ENCODE measurements at places on chromosomes 5 and 9.
A peak's percentile ranks its signal among the peaks of the same experiment; 100 is the strongest.

DNA sequence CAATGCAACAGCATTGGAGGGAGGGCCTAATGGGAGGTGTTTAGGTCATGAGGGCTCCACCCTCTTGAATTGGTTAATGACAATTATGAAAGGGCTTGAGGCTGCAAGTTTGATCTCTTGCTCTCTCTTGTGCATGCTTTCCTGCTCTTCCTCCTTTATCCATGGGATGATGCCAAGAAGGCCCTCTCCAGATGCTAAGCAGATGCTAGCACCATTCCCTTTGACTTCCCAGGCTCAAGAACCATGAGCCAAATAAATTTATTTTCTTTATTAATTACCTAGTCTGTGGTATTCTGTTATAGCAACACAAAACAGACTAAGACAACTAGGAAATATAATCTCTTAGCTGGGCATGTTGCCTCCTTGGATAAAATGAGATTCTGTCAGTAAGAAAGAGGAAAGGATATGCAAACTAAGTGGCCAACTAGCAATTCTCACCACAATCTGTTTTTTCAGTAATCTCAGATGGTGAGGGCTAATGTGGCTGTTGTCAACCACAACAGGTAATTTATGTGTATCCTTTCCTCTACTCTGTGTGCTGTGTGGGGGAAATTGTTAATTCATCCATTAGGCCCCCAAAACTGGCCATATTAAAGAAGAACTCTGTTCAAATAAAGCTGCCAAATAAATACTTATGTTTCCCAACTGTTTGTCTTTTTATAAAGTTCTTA lies 269.1 kb upstream of the CD180 start:
- DNase-seq: no peak

- no peak for DNase-seq
Measured at GRCh38 chr5:120320626-120321025, 143.5 kb upstream of the PRR16 start.

DNA sequence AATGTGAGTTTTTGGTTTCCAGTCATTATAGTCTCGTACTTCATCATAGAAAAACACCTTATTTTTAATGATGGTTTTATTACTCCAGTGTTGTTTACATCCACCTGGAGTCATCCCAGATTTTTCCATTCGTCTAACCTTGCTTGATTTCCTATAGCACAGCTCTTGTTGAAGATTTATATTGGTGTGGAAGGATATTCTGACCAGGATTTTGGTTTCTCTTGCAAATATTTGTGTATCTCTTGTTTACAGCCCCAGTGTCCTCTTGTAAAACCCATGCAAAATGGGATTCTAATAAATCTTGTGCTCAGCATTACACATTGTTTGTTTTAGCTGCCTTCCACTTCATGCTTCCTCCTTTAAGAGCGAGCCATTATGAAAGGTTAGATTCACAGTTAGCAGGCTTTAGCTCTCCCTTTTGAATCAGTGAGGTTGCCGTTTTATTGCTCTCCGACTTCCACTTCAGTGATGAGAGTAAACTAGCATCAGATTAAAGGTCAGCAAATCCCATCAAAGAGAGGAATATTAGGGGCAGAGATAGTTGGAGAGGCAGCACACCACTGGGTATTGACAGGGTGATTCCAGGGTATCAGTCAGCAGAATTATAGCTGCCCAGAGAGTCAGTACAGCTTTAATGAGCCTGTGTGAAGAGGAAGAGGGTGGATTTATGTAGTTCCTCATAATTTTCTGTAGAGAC lies 157.1 kb downstream of the PBX3 start:
- DNase-seq: peak; percentile 32

GRCh38 chr5:160930406-160930805 lies 78.4 kb upstream of the ATP10B start:
- DNase-seq: no peak

DNA sequence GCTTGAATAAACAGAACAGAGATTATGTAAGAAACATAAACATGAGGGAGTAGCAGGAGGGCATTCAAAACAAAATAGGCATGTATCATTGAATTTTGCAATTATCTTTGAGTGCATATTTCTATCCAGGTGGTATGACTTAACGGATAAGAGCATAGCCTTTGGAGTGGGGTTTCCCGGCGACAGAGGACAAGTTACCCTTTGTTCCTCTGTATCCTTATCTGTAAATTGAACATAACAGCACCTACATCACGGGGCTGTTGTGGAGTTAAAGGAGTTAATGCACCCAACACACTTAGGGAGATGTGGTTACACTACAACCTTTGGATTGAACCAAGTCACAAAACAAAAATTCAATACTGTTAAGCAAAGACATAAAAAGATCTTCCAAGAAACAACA lies 314.6 kb upstream of the KIF2A start:
- no peak for DNase-seq

DNA sequence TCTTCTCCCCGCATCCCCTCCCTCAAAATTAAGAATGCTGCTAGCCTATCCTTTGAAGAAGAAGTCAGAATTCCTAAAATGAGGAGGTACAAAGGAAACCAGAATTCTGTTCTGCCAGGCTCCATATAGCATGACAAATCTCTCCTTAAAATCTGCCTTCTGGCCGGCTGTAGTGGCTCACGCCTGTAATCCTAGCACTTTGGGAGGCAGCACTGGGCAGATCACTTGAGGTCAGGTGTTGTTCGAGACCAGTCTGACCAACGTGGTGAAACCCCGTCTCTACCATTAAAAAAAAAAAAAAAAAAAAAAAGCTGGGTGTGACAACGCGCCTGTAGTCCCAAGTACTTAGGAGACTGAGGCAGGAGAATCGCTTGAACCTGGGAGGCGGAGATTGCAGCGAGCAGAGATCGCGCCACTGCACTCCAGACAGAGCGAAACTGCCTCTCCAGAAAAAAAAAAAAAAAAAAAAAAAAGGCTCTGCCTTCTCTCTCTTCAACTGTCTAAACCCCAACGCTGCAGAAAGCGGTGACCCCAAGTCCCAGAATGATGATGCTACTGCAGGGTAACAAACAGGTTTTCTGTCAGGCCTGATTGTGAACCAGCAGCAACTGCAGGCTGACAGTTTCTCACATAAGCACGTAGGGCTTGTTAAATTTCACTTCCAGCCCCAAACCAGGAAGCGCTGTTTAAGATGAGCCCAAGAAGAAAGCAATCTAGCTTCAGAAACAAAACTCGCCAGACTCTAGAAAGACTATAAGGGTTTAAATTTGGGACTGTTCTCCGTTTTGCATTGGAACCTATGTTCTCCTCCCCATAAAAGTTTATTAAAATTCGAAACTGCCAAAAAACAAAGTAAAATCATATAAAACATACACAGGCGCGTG lies 963 bp upstream of the CAST start:
- peak; percentile 55 for DNase-seq

GRCh38 chr5:150413176-150413901 lies 629 bp upstream of the CD74 start:
- DNase-seq: no peak
